ENCODE measurements at places on chromosomes 4 and X. TPM values are rescaled to one million over a fixed set of nuclear protein-coding genes. Genes with fewer than 3 reads are reported as not detected.

- no peak overlapping the region for H3K27ac ChIP-seq
- no peak overlapping the region for H3K4me3 ChIP-seq
- no peaks in the 10 kb centered on the region for H3K36me3 ChIP-seq
- H3K4me1 ChIP-seq, result no peaks in the 10 kb centered on the region
- no peak for DNase-seq
These were observed 64.3 kb downstream of the RASL11B start for GRCh38 chr4:52926196-52926974.

GRCh38 chr4:16617011-16617410 lies 281.4 kb downstream of the LDB2 start:
- no peak overlapping the region for H3K4me3 ChIP-seq
- no peak overlapping the region for H3K27ac ChIP-seq

DNA sequence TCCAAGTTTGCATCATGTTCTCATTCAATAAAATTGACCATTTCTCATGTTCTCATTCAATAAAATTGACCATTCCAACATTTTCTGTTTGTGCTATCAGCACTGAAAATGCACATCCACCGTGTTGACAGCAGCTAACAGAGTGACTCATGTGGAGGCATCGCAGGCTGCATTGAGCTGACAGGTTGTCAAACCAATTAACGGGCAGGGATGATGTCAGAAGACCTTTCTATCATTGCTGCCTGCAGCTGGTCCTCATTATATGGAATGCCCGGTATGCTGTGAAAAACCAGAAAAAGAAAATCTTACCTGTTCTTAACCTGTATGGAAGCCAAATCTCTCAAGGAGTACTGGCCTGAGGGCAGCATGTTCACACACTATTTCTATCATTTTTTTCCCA lies 202.0 kb downstream of the SMIM20 start:
- no peak for DNase-seq
- H3K27me3 ChIP-seq, result no peaks in the 10 kb centered on the region
- H3K4me3 ChIP-seq, result no peak overlapping the region
- H3K4me1 ChIP-seq, result no peaks in the 10 kb centered on the region
- no peak overlapping the region for H3K27ac ChIP-seq
- no peaks in the 10 kb centered on the region for H3K36me3 ChIP-seq

Gene XKRX
- 0.74 TPM for total RNA-seq

Gene CT45A7
- total RNA-seq, result not detected

- DNase-seq, result no peak
- no peaks in the 10 kb centered on the region for H3K36me3 ChIP-seq
- no peaks in the 10 kb centered on the region for H3K27me3 ChIP-seq
- peaks cover 15% of the 10 kb centered on the region for H3K4me1 ChIP-seq
- H3K27ac ChIP-seq, result peak overlapping the region; percentile 60
- H3K4me3 ChIP-seq, result no peak overlapping the region
These were observed 121.0 kb downstream of the SORCS2 start for GRCh38 chr4:7313347-7313811.

DNA sequence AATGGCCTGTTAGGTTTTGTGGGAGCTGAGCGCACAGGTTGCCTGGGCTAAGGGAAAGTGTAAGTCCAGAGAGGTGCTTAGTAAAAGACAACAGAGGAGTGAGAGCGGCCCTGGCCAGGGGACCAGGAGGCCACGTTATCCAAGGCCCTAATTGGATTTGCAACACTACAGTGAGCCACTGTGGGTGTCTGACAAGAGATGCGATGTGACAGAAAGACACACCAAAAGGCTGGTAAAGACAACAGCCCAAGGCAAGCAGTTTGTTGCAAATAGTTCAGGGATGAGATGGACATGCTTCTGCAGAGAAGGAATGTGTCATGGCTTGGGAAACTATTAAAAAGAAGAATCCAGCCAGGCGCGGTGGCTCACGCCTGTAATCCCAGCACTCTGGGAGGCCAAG lies 162.7 kb upstream of the KIT start:
- no peak overlapping the region for H3K4me3 ChIP-seq
- H3K27me3 ChIP-seq, result no peaks in the 10 kb centered on the region
- DNase-seq, result no peak
- H3K4me1 ChIP-seq, result peaks cover 7% of the 10 kb centered on the region
- H3K27ac ChIP-seq, result no peak overlapping the region

GRCh38 chr4:180285796-180286195 lies 1957.4 kb upstream of the TENM3 start:
- H3K4me1 ChIP-seq, result no peaks in the 10 kb centered on the region
- no peak overlapping the region for H3K4me3 ChIP-seq
- no peaks in the 10 kb centered on the region for H3K36me3 ChIP-seq
